Left colon (tissue), 2 donors: ENCODE measurements at places on chromosomes 1 and 21. TPM values are rescaled to one million over a fixed set of nuclear protein-coding genes. Genes with fewer than 3 reads are reported as not detected.

GRCh38 chr1:8284127-8284526 is 33.8 kb upstream of the SLC45A1 start:
- DNase-seq: no peak

DNA sequence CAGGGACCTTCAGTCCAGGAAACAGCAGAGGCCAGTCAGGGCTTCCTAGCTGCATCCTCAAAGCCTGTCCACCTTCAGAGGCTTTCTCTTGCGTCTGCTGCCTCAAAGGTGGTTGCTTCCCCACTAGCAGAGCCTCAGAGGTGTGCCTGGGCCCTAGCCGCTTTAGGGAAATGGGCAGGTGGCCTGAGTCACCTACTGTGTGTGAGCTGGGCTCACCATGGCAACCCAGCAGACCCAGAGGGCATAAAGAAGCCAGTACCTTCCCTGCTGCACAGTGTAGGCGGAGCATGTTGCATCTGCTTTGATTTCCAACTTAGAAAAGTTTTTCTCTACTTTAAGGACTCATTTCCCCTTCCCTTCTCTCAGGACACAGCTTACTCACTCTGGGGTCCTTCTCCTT is 12.5 kb downstream of the SLC9A1 start:
- no peak for DNase-seq

DNA sequence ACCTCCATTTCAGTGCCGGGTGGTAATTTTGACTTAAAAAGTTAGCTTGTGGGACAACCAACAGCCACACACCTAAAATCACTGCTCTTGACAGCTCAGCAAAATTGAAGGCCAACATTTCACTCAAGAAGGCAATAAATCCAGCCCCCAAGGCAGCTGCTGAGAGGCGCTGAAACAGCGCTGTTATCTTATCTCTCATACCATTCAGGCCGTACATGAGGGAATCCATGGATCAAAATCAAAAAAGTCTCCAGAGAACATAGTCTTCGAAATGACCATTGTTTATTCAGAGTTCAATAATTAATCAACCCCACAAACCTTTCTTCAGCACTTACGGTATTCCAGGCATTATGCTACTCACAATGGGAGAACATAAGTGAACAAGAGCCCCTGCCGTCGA is 38.5 kb downstream of the ZBTB18 start:
- DNase-seq: no peak

GRCh38 chr21:33712022-33712803 is 69.9 kb downstream of the ITSN1 start:
- no peak for DNase-seq

DNA sequence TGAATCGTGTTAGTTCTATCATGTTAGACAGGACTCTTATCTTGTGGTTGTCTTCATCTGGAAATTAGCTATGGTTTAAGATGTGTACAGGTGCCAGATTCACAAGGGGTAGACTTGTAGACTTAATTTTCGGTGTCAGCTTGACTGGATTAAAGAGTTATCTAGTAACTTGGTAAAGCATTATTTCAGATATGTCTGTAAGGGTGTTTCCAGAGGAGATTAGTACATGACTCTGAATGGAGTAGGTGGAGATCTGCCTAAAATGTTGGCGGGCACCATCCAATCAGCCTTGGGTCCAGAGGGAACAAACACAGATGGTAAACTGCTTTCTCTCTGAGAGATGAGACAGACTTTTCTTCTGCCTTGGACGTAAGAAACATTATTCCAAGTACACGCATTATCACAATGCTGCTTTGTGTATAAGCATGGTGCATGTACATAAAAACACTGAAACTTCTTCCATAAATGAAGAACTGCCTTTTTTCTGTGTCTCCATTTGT is 434.6 kb downstream of the SMYD3 start:
- no peak for DNase-seq

- DNase-seq: no peak
Measured at GRCh38 chr21:14550135-14550534, 4.0 kb upstream of the SAMSN1 start.

- DNase-seq: peak; percentile 22
Measured at GRCh38 chr1:22500471-22500870, 48.8 kb downstream of the ZBTB40 start.

DNA sequence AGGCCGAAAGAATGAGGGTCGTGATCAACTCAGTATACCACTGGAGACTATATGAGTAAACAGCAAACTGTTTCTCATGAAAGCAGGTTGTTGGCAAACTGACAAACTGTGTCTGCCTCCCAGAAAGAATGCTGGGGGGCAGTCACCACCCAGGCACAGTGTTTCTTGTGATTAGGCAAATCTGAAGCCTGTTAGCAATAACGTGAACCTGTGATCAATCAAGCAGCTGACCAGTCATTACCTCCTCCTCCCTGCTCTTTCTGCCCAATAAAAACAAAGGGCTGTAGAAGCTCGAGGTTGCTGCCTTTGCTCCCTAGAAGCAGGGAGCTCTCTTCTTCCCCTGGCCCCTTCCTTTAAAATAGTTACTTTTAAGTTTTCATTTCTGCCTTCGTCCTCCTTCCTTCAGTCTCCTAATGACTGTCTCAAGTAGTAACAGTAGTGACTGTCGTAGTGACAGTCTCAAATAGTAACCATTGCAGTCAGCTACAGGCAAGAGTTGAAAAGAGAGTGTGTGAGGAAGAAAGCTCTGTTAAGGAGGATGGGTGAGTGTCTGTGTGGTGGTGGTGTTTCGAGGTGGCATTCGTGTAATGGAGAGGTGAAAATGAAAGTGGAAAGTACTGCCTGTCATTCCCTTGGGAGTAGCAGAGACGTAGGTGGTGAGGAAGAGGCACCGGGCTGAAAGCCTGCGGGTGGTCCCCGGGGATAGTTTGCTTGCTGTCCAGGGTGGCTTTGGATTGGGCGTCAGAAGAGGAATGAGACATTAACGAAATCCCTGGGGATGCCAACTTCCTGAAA is 14.5 kb downstream of the HHAT start:
- no peak for DNase-seq

- DNase-seq: no peak
Measured at GRCh38 chr1:14954210-14954609, 199.3 kb upstream of the TMEM51 start.

- peak; percentile 85 for DNase-seq
Measured at GRCh38 chr1:20358761-20359263, 68.1 kb downstream of the VWA5B1 start.

DNA sequence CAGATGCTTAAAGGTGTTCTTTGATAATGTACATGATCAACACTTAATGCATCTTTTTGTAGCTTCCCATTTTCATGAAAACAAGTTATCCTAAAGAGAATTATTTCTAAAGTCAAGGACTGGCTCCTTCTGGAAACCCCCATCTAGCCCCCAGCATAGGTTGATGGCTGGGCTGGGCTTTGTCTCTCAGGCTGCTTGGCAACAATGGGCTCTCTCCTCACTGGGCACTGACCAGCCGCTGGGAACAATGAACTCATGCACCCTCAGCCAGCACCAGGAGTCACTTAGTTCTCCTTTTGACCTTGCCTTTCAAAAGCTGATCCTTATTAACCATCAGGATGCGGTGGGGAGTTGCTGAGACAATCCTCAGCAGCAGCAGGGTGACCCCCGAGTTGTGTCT is 293.0 kb upstream of the PLXNA2 start:
- DNase-seq: no peak

DNA sequence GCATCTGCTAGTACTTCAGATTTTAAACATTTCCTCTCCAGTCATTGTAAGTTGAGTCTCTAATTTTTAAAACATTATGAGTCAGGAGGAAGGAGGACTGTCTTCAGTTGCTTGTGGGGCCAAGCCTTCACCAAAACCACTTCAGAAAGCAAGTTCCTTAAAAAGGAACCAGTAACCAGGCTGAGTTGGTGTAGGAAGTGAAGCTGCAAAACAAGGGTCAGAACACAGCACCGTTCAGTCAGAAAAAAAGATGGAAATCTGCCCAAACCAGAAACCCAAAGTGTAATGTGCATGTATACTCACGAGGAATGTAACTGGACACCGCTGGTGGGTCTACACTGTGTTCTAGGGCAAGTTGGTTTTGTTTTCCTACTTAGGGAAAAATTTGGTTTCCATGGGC is 402.1 kb downstream of the SETD4 start:
- no peak for DNase-seq

DNA sequence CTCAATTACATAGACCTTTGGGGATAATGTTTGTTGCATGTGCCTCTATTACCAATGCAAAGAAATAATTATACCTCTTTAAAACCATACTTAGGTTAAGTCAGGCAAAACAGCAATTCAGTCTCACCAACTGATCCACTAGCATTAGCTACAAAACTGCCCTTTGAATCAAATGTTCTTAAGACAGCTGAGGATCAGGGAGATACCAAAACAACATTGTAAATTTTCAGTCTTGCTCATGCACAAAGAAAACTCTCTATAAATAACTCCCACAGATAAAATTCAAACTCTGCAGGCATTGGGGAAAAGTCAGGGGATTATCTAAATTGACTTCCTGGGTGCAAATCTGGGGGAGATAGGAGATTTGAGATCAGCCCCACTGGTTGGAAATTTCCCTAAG is 100.9 kb upstream of the DPT start:
- DNase-seq: no peak

DNA sequence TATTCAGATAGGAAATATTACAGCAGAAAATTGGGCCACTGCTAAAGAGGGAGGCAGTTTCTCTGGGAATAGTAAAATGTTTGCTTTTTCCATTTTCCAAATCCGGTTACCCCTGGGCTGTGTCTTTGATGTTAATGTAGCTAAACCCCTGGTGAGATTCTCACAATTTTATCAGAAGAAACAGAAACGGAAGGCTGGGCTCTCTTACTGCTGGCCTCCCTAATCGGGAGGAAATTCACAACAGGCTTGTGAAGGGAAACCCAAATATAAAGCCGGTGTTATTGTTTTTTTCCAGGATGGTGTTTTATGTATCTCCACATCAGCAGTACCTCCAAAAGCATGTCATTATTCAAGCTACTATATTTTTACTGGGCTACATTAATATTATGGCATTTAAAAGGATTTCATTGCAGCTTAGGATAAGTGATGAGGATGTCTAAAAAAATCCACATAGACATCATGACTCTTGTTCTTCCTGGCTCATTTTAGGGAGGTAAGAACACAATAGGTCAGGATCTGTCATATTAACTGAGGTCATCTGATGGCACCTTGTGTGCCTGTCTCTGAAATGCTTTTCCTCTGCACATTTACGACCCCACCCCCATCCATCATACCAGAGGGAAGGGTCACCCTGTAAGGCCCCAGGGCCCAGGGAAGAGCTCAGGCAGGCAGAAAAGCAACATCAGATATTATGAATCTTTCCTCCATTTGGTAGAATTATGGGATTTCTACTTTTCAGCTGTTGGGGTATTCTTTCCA is 158.7 kb downstream of the DSCAM start:
- DNase-seq: no peak

- no peak for DNase-seq
Measured at GRCh38 chr1:41399145-41399795, 38.0 kb downstream of the FOXO6 start.

- DNase-seq: no peak
Measured at GRCh38 chr1:60821156-60821555, 261.2 kb upstream of the NFIA start.

DNA sequence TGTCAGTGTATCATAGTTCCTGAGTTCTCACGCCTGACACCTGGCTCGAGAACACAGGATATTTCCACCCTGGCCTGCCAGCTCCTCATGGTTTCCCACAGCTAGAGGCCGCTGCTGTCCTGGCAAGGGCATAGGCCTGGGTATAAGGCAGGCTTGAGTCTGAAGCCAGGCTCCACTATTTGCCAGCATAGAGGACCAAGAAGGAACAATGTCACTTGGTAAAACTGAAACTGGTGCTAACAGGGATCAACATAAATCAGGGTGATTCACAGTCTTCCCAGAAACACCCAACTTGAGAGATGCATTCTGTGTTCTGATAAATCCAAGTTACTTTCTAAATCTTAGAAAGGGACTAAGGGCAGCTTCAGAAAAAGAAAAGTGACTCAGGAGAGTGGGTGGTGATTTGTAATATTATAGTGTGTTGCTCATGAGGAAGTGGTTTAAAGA is 6.9 kb upstream of the S100A2 start:
- peak; percentile 90 for DNase-seq

GRCh38 chr1:201399352-201400126 is 415 bp upstream of the LAD1 start:
- peak; percentile 80 for DNase-seq

DNA sequence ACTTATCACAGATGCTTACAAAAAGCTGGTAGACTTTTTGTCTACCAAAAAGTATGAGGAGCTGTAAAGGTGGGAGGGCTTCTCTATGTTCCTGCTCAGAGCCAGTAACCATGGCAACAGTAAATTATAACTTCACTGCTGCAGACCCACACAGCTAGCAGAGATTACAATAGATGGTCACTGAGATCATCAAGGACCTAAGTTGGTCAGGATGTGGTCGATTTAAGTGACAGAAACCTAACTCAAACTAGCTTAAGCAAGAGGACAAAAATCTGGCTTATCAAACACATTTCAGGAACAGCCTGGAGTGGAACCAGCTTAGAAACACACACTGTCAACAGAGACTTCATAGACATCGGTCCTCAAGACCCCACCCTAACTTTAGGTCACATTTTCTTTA is 113.4 kb upstream of the ATP1A1 start:
- no peak for DNase-seq

DNA sequence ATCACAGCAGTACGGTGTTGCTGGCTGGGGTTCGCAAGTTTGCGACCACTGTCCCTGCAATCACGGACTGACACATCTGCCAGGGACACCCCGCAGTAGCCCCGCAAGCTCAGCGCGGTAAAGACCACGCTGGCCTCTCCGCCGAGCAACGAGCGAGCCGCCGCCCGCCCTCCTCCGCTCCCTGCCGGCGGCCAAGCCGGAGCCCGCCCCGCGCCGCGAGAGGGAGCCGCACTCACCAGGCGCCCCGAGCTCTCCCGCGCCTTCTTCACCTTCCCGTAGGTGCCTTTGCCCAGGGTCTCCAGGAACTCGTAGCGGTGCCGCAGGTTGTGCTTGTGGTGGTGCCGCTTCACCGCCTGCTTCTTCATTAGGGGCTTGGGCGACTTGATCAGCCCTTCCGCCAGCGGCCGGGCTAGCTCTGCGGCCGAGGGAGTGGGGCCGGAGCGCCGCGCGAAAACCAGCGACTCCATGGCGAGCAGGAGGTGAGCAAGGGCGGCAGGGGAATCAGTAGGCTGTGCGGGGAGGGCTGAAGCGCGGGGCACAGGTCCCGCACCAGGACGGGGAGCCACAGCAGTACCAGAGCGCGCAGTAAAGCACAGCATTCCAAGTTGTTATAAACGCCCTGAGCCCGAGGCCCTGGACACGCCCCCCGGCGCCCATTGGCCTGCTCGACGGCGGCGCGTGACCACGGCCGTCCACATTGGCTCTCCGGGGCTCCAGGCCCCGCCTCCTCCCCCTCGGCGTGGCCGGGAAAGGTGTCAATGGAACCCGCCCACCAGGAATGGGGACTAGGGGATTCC is at the start of gene NUAK2:
TSS of gene NUAK2 (minus strand) at position 584 of the 797 bp plus-strand sequence. CDS start at position 467, 117 bp downstream.
- DNase-seq: peak; percentile 98

- DNase-seq: no peak
Measured at GRCh38 chr1:187844313-187844712, 1015.6 kb downstream of the PLA2G4A start.

GRCh38 chr1:78071696-78072095 is 25.9 kb downstream of the GIPC2 start:
- DNase-seq: no peak

GRCh38 chr1:203549309-203549708 is 55.4 kb downstream of the OPTC start:
- DNase-seq: no peak

IGFN1 gene
- total RNA-seq: 0.39 TPM

SPRR1A gene
- total RNA-seq: not detected

CD101 gene
- total RNA-seq: 3.7 TPM

AUNIP gene
- total RNA-seq: 0.98 TPM

KRTAP19-3 gene
- not detected for total RNA-seq

RGS1 gene
- total RNA-seq: 11.0 TPM

KDF1 gene
- total RNA-seq: 25.6 TPM

ITGB2 gene
- total RNA-seq: 33.1 TPM

FCER1G gene
- 23.3 TPM for total RNA-seq

BACE2 gene
- total RNA-seq: 59.3 TPM
